ENCODE measurements at places on chromosomes 11 and 22.
A peak's percentile ranks its signal among the peaks of the same experiment; 100 is the strongest.

DNA sequence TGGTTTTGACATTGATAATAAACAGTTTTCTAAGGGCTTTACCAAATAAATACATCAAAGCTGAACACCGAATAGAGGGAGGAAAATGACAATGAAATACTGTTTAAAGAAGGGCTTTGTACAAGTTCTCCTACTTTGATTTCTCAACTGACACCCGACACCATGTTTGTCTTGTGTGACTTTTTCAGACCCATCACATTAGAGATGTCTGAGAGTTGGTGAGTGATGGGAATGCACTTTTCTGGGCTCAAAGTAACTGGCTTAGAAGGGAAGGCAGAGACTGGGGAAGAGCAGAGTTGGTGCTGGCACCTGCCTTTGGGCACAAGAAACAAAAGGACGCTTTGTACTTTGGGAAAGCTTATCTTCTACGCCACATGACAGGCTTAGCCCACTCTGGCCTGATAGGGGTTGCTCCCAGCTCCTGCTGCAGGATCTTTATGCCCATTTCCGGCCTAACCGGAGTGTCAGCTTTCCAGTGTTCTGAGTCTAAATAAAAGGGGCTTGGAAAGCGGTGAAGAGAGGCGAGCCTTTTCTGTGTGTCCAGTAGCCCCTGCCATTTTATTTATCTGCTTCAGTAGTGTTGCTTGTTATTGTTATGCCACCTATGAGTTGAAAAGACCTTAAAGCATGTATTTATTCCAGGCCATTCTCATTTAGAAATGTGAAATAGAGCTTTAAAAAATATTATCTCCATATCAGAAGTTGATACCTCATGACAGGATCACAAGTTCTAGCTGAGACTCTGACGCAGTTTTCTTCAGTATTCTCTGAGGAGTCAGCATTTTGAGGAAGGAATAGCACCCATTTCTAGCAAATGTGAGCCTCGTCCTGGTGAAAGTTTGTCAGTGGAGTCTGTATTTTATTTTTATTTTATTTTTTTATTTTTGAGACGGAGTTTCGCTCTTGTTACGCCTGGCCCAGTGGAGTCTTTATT, 24.2 kb downstream of the KREMEN1 start:
- no peak for DNase-seq

- no peak for DNase-seq
Measured at GRCh38 chr22:16776080-16776479, 49.1 kb downstream of the XKR3 start.

DNA sequence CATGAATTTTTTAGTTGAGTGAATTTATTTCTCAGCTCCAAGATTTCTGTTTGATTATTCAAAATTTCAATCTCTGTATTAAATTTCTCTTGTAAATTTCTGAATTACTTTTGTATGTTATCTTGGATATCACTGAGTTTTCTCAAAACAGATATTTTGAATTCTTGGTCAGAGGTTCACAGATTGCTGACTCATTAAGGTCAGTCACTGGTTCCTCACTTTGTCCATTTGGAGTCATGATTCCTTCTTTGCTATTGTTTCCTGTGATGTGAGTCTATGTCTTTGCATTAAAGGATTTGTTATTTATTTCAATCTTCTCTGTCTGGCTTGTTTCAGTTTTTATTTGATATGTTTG, 10.2 kb upstream of the IL17RA start:
- DNase-seq: no peak

DNA sequence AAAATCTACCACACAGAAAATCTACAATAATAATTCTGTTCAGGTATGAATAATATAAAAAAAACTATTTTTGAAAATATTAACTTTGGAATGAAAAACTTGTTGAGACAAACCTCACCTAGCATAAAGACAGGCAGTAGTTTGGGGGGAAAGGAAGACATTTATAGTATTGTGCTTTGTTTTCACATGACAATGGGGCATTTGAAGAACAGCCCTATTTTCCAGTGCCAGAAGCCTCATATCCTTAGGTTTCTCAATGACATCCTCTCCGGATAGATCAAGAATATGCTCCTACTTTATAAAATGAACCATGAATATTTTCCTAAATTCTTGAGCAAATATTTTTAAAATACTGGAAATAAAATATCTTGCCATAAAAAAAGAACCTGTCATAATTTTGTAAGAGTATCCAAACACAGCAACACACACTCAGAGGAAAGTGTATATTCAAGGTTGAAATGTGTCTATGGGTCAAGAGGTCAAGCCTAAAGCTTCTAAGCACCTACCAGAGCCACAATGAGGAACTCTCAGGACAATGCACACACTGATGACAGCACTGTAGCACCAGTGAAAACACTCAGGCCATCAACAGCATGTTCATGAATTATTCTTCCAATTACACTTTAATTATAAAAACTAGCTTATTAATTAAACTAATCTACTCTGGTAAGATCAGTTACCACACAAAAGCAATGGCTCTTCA, 68.7 kb downstream of the MRTFA start:
- no peak for DNase-seq

DNA sequence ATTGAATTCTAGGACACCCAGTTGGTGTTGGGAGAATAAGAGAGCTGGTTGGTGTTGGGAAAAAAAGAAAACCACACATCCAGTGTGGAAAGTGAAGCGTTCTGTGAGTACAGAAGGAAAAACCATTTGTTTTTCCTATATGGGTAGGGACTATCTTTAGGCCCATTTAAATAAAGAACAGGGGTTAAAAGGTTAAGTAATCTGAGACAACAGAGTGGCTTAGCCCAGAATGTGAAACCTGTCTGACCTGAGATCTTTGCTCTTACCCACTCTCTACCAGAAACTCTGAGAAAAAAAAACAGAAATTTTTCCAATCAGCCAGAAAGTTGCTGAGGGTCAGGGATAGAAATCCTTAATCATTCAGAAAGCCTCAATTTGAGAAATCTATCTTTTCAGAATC, 59.8 kb upstream of the LRRC55 start:
- no peak for DNase-seq

DNA sequence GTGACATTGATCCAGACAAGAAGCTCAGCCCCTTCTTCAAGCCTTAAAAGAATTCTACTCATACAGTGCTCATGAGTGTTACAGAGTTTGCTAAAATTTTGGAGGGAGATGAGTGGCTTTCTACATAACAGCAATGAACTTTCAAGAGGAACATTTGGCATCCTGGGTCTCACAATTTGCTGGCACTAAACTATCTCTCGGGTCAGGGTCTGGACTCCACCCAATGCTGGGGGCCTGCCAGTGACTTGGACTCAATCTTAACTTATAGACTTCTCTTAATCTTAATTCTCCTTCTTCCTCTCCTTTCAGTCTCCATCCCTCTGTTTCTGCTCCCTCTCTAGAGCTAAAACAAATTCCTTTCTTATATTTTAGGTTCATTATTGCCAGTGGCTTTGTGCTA, 317.9 kb downstream of the TMEM135 start:
- no peak for DNase-seq

- no peak for DNase-seq
Measured at GRCh38 chr11:10294290-10294953, 403 bp upstream of the SBF2 start.

DNA sequence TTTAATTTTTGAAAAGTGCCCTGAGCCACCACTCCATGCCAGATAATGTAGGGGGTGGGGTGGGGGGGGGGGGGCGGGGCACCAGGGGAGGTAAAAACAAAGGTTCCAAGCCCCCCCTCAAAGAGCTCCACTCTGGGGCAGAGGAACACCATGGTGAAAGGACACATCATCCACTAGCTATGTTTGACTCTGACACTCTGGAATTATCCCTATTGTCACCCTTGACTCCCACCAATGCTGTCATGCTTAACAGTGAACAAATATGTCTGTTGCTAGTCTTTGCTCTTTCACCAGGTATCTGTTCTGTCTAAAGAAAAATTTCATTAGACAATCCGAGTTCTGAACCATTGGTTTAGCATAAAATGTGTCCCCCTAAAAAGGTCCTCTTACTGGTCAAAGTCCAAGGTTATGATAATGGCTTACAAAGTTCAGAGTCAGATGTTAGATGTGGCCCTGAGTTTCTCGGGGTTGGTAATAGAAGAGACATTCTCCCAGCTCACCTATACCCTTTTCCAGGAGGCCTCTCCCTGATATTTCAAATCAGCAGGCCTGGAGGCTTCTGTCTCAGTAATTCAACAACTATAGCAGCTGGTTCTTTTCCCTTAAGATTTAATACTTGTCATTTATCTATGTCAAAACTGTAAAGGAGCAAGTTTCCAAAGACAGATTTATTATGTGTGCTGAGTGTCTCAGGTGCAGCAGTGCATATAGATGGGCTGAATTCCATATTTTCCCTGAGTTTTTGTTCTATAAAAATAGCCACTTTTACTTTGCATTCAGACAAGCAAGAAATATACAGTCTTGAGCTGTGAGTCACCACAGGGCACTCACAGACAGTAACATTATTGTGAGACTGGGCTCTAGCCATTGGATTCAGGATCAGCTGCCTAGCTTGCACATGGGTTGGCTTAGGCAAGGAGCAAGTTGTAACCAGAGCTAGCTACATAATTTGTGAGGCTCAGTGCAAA, 174.1 kb downstream of the CSNK2A3 start:
- DNase-seq: peak; percentile 23

- DNase-seq: no peak
Measured at GRCh38 chr22:25490896-25491295, 73.6 kb upstream of the GRK3 start.

GRCh38 chr11:75795276-75796090, 19.5 kb upstream of the UVRAG start:
- DNase-seq: no peak

DNA sequence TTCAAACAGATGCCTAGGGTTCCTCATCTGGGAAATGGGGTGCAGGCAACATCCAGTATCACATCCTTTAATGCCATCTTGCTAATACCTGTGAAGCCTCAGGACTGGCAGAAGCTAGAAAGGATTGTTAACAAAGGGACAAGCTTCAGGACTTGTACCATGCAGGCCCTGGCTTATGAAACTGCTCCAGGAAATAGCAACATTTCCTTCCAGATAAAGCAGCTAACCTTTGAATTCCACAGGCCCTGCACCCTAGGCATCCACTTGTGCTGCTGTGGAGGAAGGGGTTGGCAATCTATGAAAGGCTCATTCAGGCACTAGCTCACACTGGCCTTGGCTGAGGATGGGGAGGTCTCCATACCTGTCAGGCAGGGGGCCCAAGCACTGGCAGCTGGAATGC, 87.2 kb downstream of the BTBD10 start:
- DNase-seq: no peak

DNA sequence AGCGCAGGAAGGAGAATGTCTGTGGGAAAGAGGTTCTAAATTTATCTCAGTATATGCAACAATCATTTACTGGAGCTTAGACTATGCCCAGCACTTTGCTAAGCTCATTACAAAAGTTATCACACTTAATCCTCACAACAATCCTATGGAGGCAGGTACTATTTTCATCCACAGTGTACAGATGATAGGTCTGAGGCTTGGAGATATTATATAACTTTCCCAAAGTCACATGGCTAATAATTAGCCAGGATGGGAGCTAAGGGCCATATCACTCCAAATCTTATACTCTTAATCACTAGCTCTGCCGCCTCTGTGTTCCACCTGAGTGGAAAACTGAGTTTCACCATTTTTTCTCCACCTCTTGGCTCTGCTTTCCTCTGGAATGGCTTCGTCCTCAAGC, 47.3 kb upstream of the CAPRIN1 start:
- no peak for DNase-seq

- no peak for DNase-seq
Measured at GRCh38 chr11:16110886-16111285, 245.5 kb downstream of the SOX6 start.

DNA sequence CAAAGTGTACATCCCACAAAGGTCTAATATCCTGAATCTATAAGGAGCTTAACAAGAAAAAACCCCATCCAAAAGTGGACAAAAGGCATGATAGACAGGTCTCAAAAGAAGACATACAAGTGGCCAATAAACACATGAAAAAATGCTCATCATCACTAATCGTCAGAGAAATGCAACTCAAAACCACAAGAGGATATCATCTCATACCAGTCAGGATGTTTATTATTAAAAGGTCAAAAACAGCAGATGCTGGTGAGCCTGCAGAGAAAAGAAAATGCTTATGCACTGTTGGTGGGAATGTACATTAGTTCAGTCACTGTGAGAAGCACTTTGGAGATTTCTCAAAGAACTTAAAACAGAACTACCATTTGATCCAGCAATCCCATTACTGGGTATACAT, 12.7 kb downstream of the LGALS12 start:
- no peak for DNase-seq

DNA sequence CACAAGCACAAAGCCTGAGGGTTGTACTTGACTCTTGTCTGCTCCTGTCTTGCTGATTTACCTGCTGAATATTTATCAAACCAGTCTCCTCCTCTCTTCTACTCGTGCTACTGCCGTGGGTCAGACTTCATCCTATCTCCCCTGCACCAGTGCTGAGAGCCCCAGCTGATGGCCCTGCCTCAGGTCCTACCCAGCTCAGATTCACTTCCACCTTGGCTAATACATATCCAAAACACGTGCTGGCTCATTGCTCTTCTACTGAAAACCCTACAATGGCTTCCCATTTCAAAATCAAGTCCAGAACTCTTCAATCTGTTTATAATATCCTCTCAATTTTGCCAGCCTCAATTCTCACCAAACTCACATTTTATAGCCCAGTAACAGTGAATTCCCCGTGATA, 48.3 kb downstream of the RAB30 start:
- no peak for DNase-seq

DNA sequence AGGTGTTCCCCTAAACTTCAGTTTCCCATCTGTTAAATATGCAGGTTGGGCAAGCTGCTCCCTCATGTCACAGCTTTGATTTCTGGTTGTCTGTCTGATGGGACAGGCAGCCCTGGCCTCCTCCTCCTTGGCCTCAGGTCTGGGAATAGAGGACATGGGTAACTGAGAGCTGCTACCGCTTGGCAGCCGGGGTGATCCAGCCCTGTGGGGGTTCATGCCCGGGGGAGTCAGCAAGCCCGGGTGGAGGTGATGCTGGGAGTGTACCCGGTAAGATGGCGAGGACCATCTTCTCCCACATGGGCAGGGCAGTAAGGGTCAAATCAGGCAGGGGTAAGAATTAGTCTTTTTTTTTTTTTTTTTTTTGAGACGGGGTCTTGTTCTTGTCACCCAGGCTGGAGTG, 845.0 kb downstream of the TBC1D22A start:
- no peak for DNase-seq

DNA sequence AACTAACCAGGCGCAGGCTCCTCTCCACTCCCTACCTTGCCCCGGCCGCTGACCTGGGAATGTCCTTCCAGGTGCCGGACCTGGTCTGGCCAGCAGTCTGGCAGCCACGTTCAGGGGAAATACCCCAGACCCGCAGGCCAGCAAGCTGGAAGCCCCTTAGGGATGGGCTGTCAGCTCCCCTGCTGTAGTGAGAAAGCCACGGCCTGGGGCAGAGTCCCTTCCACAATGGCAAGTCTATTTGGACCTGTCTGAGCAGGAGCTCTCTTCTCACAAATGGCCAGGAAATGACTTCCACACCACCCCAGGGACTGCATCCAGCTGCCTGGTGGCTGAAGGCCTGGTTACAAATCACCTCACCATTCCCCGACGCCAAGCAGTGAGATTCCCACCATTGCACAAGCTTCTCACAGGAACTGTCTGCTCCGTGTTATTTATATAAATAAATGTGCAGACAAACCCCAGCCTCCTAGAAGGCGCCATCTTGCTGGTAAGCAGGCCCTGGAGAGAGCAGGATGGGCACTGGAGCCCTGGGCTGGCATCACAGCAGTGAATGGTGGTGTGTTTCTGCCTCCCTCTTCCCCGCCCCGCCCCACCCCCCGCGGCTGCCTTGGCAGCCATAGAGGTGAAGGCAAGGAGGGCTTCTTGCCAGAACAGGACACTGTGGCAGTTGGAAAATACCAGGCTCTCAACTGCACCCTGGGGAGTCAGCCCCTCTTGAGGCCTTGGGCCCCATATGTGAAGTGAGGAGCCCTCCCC, 23.7 kb downstream of the RSPH14 start:
- no peak for DNase-seq

GRCh38 chr11:7019500-7020182, 505 bp downstream of the ZNF214 start:
- DNase-seq: no peak
